Effector memory CD4-positive, alpha-beta T cell (primary cell): ENCODE measurements at places on chromosomes 4 and X.

- DNase-seq = no peak
Measured at GRCh38 chrX:47059142-47059874, 18.9 kb upstream of the RGN start.

GRCh38 chr4:55663145-55663544 lies 27.0 kb upstream of the NMU start:
- no peak for DNase-seq

DNA sequence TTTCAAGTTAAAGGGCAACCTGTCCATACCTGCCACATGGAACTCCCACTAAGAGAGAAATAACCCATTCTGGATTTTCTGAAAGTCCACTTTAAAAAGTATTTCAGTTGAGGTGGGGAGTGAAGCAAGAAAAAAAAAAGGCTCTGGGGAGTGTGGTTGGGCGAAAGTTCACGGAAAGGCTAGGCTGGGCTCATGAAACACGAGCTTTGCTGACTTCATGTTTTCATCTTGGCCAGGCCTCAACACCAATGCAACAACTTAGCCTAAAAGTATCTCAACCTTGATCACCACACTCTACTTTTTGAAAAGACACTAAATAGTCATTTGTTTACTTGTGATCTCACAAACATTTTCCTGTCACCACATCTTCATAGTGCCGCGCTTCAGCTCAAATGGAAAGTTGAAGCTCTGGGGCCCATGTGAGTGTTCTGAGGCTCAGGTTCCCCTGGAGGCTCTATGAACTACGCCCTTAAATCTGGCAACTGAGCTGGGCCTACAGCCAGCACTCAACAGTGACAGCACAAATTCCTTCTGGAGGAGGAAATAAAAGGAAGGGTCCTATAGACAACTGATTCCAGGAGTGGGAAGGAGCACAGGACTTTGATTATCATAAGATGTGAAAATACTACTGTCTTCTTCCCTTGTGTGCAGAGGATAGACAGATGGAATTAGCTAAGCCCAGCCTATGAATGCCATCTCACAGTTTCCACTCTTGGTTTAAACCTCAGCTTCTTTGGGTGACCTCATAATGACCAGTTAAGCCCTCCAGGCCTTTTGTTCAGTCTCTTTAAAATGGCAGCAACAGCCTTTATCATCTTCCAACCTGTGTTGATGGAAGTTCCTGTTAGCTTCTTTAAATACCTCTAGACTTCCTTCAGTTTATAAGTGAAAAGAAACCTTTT lies 5.1 kb downstream of the CD40LG start:
- DNase-seq = no peak

DNA sequence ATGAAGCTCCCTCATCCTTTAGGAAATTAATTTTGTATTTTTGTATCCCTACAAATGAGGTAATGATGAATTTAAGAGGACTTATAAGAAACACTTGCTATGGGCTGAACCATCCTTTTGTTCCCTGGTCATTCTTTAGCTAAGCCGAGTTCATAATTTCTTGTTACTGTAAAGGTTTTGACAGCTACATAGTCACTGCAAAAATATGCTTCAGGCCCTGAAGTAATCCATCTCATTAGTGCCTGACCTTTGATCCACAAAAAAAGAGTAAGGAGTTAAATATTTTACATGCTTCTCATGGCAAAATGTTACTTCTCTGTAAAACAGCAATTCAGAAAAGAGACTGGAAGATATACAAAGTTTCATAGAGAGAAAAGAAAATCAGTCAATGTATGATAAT lies 290.6 kb upstream of the SLIT2 start:
- no peak for DNase-seq

- DNase-seq = no peak
Measured at GRCh38 chr4:185865901-185866328, 53.9 kb upstream of the SORBS2 start.

DNA sequence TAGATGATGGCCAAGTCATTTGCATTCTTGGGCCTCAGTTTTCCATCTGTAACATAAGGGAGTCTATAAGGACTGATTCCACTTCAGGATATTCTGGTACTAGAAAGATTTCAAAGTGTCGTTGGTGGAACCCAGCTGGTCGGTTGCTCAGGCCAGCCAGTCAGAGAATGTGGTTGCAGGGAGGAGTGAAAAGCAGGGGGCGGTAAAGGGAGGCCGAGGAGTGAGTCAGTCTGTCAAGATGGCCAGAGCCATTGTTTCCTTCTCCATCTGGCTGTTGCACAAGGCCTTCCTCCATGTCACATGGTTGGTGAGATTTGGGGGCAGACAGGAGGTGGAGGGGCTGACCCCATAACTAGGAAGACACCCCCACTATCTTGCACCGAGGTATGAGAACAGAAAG lies 38.2 kb downstream of the STARD8 start:
- DNase-seq = no peak

DNA sequence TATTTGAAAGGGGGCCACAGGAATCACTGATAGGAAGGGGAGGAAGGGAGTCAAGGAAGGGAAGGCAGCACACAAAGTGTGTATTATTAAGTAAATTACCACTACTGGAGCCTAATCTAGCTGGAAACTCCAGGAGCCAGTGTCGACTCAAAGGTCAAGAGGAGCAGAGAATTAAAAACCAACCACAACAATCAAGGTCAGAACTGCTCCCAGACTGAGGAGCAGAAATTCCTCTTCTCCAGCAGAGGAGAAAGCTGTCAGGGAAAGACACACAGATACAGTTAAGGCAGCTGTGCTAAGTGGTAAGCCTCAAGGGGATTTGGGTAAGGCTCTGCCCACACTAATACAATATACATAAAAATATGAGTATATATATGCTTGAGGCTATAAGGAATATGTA lies 87.5 kb upstream of the PTPN13 start:
- no peak for DNase-seq

DNA sequence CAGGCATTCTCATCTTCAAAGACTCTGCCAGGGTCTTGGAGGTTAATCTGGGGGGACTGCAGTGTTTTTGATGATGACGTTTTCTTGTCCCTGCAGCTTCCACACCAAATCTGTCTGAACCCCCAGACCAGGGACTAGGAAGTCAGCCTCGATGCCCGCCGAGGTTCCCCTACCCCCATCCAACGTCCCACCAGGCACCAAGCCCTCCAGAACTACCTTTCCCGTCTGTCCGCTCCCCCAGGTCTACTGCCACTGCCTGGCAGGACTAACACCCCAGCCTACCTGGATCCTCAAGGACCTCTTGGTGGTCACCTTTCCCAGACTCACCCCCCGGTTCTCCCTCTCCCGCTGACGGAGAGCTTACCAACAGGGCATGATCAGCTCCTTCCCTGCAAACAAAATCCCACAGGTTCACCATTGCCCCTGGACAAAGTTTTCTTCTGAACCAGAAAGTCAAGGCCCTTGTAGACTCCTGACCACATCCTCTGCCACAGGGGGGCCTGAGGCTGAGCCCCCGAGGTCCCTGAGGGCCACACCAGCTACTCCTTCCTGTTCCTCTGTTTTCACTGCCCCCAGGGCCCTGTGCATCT lies 40.9 kb downstream of the HMX1 start:
- no peak for DNase-seq

DNA sequence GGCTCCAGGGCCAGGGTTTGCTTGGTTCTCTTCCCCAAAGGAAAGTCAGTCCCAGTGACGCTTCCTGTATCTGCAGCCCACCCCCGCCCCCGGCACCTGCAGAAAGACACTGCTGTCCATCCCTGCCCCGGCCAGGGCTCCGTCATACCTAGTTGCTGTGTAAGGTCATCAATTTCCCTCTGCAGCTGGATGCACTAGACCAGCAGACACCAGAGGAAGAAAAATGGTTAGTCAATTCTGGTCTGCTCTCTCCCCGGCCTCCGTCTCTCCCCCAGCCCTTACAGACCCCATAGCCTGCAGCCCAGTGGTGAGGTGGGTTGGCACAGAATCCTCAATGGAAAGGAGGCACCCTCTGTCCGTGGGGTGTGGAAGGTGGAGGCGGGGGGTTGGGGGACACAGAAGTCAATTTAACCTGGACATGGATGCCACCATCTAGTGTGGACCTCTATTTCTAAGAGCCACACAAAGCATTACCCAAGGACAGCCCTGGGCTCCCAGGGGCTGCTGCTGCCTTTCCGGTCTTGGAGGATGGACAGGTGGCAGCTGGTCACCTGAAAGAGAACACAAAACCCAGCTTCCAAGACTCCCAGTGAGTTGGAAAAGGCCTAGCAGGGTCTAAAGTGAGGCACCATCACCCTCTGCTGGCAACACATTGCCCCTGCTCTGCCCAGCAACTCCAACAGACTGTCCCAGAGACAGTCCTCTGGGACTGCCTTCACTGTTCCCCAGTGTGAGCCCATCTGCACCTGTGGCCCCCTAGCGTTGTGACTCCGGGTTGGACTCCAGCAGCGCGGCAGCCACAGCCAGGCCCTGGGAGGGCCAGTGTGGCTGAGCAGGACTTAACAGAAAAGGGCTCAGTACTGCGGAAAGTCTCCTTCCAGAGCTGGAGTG lies 40.2 kb upstream of the NHSL2 start:
- DNase-seq = no peak
